ENCODE measurements at places on chromosomes 3 and 15.

DNA sequence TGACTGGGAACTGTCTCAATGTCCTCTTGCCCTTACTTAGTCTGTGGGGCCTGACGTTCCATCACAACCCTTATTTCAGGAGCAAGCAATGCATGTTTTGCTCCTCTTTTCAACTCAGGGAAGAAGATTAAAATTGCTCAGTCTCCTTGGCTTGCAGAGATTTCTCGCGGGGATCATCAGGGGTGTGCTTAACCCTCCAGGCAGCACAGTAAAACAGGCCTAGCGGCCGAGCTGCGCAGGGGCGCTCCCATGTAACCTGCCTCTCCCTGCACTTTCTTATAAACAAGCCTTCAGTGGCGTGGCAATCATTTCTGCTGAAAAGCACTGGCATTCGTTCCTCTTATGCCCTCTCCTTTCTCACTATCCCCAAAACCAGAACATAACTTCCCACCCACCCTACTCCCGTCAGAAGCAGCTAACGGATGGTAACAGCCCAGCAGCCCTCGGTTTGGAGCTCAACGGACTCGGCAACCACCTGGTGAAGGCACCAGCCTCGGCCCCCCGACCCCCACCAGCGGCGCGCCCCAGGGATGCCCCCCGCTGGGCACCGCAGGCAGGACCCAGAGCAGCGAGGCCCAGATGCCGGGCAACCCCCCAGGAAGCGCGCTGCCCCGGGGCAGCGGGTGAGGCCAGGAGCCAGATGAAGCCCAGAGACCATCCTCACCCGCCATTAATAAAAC, 1.1 kb downstream of the MCF2L2 start:
- peak; percentile 46 for DNase-seq

GRCh38 chr3:129623447-129624118, 17.1 kb upstream of the PLXND1 start:
- DNase-seq, result no peak

DNA sequence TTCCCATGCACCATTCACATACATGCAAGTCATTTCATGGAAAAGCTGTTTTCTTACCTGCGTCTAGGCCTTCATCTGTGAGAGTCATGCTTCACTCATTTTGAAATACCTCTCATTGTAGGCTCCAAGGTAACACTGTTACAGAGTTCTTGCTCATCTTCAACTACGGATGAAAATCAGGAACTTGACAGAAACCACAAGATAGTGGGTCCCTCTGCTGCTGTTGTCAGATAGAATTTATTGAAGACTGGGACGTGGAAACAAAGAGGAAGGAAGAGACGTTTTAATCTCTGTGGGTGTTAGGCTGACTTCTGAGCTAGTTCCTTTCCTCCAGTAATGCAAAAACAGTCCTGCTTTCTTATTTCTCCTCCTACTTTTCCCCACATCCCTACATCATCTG, at the start of gene P2RY14:
P2RY14 (minus strand) TSS at position 313 of the 400 bp plus-strand sequence. CDS start 64,226 bp downstream, outside the sequence.
- no peak for DNase-seq

DNA sequence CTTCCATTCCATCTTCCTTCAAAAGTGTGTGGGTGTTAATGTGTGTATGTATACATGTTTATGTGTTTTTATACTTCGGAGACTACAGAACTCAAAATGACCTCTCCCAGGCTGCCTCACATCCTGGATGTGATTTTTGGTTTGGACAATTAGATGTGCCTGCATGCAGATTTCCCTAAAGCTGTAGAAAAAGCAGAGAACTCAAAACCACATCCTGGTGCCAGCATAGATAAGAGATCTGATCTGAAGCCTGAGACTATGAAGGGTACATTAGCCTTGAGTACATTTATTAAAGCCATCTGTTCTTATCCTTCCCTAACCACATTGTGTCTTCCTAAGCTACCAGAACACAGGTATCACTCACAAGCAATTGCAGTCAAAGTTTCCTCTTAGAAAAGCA, 319.4 kb upstream of the RASGRP1 start:
- DNase-seq, result no peak

Measured in NCI-H526 (cell line).